ENCODE measurements at places on chromosomes 3 and 15.

GRCh38 chr3:149872589-149872988 lies 59.6 kb downstream of the RNF13 start:
- DNase-seq = no peak

GRCh38 chr3:105802118-105802706 lies 66.6 kb downstream of the CBLB start:
- DNase-seq = no peak

DNA sequence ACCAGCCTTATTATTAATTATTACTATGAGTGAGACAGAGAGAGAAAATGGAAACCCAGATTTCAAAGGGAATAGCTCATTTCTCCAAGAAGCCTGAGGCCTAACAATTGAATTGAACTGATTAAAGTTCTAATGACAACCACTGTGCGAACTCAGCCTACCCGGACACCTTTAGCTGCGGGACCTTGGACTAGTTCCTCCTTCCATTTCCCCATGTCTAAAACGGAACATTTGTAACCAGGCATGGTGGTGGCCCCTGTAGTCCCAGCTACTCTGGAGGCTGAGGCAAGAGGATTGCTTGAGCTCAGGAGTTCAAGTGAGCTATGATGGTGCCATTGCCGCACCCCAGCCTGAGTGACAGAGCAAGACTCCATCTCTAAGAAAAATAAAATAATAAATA lies 16.4 kb upstream of the RTP2 start:
- DNase-seq = no peak

DNA sequence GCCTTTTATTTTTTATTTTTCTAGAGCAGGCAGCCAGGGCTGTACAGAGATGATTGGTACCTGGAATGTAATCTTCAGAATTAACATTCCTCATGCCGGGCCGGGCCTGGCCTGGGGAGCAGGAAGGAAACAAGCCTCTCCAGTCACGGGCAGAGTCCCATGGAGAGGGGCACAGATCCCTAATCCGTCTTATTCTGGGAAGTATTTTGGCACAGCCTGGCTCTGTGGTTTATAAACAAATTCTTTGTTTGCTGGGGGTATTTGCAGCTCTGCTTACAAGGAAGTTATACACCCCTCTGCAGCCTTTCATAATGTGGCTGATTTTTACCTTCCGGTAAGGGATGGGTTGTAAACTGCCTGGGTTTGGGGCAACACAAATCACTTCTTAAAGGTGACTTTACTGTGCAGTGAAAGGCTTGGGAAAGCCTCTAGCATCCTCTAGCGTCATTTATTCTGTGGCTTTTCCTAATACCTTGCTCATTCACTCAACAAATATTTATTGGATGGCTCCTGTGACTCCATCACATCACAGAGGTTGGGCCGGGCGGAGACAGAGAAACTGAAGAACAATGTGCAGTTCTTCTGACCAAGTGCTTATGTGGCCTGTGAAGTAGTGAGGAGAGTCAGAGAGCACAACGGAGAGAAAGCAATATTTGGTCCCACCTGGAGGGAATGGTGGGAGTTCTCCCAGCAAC lies 2.7 kb downstream of the SLC6A20 start:
- DNase-seq = no peak

DNA sequence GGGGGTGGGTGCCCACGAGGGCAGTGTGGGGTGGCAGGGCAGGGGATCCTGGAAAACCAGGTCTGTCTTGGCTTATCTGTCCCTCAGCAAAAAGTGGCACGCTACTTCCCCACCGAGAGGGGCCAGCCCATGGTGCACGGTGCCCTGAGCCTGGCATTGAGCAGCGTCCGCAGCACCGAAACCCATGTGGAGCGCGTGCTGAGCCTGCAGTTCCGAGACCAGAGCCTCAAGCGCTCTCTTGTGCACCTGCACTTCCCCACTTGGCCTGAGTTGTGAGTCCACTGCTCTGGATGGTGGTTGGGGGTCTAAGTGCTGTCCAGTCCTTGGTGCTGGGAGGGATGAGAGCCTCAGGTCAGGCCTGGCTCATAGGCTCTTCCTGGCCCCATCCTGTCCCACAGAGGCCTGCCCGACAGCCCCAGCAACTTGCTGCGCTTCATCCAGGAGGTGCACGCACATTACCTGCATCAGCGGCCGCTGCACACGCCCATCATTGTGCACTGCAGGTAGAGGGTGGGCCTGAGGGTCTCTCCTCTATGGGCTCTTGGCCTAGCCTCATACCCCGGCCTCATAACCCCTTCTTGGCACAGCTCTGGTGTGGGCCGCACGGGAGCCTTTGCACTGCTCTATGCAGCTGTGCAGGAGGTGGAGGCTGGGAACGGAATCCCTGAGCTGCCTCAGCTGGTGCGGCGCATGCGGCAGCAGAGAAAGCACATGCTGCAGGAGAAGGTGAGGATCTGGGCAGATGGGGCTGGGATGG lies 31.1 kb downstream of the PTPN23 start:
- DNase-seq = no peak

DNA sequence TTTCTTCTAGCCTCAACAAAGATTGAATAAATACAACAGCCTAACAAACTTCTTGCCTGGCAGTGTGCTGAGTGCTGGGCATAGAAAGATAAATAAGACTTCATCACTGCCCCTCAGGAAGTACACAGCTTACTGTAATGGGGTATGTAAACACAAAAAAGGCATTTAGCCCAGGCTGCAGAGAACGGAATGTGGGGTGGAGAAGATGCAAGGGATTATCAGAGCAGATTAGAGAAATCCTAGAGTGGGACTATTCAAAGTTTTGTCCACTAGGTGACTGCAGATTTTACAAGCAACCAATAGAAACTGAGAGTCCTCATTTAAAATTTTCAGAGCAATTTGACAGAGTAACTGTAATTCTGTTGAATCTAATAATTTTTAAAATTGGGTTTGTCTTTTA lies 35.4 kb upstream of the TSC22D2 start:
- no peak for DNase-seq

DNA sequence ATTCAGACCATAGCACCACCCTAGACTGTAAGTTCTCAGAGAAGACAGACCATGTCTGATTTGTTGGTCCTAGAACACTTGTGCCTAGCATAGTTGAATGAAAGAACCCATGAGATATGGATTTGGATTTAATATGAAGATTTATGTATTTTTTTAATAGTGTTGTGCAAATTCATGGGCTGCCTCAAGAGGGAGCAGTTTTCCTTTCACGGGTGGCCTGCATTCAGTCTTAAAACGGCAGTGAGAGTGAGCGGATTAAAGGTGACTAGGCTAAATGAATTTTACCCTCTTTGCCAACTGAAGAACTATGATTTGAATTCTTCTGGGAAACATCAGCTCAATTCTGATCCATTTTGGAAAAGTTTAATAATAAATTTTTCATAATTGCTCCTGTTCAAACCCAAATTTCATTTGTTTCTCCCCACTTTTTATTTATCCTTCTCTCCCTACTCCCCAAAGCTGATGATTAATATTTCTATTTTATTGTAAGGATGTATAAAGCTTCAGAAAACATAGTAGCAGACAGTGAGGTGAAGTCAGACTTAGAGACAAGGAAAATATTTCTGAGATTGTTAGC lies 67.3 kb downstream of the MORC1 start:
- DNase-seq = no peak

DNA sequence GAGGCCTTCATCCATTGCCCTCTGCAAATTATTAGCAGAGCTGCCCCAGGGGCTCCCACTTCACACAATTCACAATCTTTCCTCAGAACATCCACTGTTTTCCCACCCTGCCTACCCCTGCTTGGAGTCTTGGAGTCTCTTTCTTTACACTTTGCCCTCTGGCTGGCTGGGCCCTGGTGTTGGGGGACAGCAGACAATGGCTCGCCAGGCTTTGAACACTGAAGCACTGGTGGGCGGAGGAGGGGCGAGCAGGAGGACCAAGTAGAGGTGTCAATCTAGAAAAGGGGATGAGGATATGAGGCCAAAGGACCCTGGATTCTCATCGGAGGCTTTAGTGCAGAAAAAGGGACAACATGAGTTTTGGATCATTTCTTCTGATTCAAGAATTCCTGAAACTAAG lies 212.0 kb downstream of the NR1D2 start:
- no peak for DNase-seq

DNA sequence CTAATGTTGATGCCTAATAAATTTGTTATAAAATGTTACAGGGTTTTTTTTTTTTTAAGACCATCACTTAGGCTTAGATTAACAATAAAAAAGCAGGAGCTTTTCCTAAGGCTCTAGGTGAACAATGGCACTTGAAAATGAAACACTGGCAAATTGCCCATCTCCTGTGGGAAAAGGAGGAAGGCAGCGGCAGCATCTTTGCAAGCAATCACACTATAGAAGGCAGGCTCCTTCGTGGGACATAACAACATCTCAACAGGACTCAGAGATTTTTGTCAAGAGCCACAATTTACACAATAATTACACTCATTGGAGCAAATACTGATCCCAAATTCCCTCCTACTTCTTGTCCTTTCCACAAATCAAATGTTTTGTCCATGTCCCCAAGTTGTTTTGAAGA lies 646.7 kb downstream of the ROBO2 start:
- no peak for DNase-seq

- DNase-seq = no peak
Observed at GRCh38 chr15:71916834-71917233, 106.5 kb downstream of the NR2E3 start.

GRCh38 chr3:38576526-38577370 lies 72.7 kb downstream of the SCN5A start:
- DNase-seq = no peak

- no peak for DNase-seq
Observed at GRCh38 chr3:136559896-136560295, 192.3 kb downstream of the STAG1 start.

- DNase-seq = no peak
Observed at GRCh38 chr15:78368651-78369050, 28.5 kb downstream of the CRABP1 start.
